ENCODE measurements at places on chromosomes 11 and 22. TPM values are rescaled to one million over a fixed set of nuclear protein-coding genes. Genes with fewer than 3 reads are reported as not detected.

The NNMT gene
- not detected for total RNA-seq

The KRTAP5-1 gene
- total RNA-seq = not detected

The OR4D5 gene
- total RNA-seq = not detected

The TNNT3 gene
- 28.0 TPM for total RNA-seq

The TESMIN gene
- total RNA-seq = 3.8 TPM

The HSPB2 gene
- not detected for total RNA-seq

The HBG2 gene
- not detected for total RNA-seq

The SLC22A25 gene
- total RNA-seq = not detected

The CACNA1I gene
- 14.4 TPM for total RNA-seq

The CKAP5 gene
- 42.2 TPM for total RNA-seq
